Activated CD8-positive, alpha-beta memory T cell treated with anti-CD3 and anti-CD28 coated beads for 1 hour (primary cell): ENCODE measurements at places on chromosomes 4 and X.

- no peak for DNase-seq
Observed at GRCh38 chrX:134324359-134324758, 87.4 kb downstream of the CCDC160 start.

DNA sequence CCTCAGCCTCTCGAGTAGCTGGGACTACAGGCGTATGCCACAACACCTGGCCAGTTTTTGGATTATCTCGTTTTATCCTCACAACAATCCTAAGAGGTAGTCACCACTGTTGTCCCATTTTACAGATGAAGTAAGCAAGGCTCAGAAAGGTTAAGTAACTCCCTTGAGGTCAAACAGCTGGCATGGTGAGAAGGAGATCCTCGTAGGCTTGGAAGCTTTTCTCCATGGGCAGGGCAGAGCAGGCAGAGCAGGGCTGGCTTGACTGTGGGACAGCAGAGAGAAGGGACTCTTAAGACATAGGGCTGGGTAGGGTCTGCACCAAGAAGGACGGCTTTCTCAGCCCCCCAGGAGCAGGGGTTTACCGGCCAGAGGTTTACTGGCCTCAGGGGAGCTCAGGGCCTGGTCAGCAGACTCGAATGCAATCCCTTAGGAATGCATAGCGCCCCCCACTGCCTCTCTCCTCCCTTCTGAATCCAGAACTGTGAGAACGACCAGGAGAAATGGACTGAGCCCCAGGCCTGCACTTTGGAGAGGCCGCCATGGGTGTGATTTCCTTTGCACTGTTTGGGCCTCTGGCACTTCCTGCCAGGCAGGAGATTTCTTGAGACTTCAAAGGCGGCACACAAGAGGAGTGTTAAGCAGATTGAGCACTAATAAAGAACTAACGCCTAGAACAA, 14.0 kb upstream of the CDKN2AIP start:
- no peak for DNase-seq

DNA sequence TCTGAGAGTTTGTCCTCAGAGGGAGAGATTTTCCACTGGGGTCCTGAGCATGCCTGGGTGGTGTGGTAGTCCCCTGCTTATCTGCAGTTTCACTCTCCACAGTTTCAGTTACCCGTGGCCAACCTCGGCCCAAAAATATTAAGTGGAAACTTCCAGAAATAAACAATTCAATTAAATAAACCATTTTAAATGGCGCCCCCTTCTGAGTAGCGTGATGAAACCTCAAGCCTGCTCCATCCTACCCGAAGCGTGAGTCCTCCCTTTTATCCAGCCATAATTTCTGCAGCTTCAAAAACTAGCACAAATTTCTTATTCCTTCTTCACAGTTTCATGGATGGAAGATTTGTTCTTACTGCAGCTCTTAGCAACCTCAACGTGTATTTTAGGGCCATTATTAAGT, 26.7 kb downstream of the PNMA6E start:
- DNase-seq: no peak

GRCh38 chrX:31931225-31931624, 859.4 kb upstream of the FTHL17 start:
- DNase-seq: no peak

DNA sequence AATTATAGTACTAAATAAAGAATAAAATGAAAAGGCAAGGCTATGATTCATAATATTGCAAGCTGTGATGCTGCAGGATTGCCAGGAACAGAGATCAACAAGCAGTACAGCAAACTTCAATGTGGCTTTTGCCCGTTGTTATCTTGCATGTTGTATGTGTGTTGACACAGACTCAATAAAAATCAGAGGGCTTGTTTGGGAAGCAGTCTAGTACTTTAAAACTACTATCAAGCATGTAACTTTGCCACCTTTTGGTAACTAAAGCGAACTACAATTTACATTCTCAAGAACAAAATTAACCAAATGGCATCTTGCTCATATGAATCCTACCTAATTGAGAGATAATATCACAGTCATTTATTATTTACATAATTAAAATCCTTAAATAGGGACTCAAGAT, 79.8 kb upstream of the GPM6A start:
- no peak for DNase-seq

GRCh38 chr4:166435449-166435848, 562.4 kb downstream of the TLL1 start:
- no peak for DNase-seq

DNA sequence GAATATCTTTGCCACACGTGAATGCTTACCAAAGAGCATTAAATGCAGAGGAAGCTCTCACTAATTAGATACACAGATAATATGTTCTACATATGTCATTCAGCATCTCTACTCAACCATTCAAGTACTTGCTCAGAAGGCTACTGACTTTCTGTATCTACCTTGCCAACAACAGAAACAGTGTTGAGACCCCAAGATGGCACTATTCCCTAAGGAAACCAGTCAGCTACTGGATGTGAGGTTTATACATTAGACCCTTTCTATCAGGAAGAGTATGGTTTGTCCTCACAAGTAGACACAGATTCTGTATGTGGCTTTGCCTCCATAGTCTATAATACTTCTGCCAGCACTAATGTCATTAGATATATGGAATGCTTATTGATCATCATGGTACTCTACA, 443.9 kb upstream of the INTU start:
- no peak for DNase-seq

GRCh38 chrX:154121207-154121606, 22.8 kb upstream of the OPN1LW start:
- no peak for DNase-seq

DNA sequence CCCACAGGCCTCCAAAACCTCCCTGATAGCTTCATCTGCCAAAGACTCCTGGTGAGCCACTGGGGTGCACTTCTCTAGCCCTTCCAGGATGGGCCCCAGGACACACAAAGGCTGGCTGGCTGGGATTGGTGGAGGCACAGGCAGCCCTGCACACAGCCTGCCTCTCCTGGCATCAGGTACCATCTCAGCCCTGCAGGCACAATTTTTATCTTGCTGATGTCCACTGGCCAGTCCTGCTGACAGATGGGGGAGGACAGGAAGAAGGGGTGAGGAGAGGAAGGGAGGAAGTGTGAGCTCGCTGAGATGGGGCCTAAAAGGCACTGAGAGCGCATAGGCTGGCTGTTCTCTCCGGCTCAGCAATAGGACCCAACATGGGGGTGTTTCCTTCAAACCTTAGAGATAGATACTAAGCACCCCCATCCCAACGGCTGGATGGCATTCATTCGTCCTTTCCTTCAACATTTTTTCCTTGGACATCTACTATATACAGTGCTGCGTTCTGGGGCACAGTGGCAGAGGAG, 92.7 kb downstream of the PJA1 start:
- DNase-seq: no peak

DNA sequence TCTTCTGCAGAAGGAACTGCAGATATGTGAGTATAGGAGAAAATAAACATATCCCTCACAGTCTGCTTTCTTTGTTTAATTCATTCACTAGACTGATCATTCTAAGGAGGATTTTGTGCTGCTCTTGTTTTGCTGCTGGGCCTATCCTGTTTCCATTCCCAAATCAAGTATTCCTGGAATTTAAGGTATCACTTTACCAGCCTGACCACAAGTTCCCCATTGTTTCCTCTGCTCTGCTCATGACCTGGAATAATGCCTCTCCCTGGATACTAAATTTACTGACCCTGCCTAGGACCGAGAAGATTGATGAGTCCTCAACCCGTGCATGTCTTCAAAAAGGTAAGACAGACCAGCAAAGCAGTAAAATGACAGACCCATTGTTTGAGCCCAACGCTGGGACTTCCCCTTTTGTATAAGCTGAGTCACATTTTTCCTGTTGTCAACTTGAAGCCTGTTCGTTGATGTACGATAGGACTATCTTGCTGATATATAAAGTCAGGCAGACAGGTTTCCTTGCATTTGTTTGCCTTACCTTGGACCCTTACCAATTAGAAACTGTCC, 85.5 kb upstream of the TET2 start:
- no peak for DNase-seq

DNA sequence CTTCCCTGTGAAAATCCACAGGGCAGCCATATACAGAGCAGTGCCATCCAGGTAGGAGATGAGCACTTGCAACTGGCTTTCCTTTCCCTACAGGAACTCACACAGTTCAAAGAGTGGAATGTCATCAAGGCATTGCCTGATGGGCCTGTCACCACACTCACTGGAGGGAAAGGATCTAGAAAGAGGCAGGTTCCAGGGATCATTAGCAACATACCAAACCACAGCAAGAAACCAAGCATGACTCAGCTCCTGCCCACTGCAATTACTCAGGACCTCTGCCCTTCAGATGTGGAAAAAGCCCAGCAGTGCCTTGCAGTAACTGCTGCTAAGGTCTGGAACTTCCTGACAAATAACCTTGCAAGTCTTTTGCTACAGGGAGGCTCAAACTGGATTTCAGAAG, 101.2 kb downstream of the ZNF674 start:
- no peak for DNase-seq

DNA sequence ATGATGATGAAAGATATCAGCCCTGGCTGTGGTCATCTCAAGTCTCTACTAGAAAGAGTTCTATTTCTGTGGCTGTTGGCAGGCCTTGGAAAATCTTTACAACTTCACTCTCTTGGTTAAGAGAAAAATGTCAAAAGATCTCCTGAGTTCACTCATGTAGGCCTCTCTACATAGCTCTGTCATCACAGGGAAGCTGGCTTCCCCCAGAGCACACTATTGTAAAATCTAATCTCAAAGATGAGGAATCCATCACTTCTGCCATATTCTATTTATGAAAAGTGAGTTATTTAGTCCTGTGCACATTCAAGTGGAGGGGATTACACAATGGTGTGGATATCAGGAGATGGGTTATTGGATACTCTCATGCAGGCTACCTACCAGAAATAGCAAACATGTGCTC, 388.4 kb upstream of the HS3ST1 start:
- no peak for DNase-seq

DNA sequence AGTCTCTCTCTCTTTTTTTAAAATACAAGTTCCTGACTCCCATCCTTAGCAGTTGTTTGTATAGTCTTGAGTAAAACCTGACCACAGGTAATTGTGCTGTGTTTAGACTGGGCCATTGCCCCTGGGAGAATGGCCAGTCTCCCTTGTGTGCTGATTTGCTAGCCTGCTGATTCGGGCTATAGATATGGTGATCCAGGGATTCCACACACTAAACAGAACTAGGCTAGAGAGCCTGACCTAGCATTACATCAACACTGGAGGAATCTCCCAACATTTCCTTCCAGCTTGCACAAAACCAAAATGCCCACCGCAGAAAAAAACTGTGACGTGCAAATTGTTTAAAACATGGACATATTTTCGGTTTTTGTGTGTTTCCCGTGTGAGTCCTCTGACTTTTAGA, 5.1 kb downstream of the UPRT start:
- no peak for DNase-seq

GRCh38 chr4:15935504-15936402, 2.8 kb downstream of the FGFBP1 start:
- no peak for DNase-seq

- DNase-seq: no peak
Observed at GRCh38 chr4:153483432-153484418, 17.6 kb downstream of the TMEM131L start.

DNA sequence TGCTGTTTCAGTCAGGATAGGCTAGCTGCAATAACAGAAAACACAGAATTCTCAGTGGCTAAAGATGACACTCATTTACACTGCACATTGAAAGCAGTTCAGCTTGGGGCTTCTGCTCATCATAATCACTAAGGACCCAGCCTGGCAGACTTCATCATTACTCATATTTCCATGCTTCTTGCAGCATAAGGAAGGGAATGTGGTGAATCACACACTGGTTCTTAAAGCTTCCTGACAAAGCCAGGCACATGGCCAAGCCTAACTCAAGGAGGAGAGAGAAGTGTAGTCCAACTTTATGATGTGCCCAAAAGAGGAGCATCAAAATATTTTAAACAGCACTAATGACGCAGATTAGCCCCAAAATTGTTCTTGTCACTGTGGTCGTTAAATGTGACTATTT, 186.5 kb downstream of the BANK1 start:
- DNase-seq: no peak

DNA sequence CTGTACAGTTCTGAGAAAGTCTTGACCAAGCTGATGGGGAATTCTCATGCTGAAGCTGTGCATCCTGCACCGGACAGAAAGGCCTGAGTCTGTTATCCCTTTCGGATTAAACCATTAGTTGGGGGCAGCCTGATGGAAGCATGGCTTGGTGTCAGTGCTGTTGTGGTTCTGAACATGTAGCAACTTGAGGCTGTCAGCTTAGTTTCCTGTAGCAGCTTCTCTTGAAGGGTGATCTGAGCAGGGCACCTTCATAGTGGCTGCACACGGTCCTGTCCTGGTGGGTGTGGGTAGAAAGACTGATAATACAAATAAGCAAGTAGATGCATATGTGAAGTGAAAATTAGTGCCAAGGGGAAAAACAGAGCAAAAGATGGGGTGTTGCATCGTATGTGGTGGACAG, 11.7 kb downstream of the KIAA0232 start:
- no peak for DNase-seq

DNA sequence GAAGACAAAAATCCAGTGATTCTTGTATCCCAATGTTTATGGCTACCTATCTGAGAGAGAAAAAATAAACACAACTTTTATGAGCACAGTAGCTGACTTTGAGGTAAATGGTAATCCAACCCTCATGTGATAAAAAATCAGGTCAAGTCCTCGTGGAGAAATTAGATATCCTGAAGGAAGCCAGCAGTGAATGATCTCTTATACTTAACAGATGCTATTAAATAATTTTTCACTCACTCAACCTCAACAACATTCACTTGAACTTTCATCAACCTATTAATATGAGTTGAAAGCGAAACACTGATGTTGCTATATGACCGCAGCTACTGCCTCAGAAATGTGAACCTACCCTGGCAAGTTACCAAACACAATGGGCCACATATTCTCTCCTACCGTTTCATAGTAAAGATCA, 105.4 kb downstream of the GPC3 start:
- no peak for DNase-seq

GRCh38 chr4:7806338-7807090, 133.1 kb downstream of the AFAP1 start:
- no peak for DNase-seq

DNA sequence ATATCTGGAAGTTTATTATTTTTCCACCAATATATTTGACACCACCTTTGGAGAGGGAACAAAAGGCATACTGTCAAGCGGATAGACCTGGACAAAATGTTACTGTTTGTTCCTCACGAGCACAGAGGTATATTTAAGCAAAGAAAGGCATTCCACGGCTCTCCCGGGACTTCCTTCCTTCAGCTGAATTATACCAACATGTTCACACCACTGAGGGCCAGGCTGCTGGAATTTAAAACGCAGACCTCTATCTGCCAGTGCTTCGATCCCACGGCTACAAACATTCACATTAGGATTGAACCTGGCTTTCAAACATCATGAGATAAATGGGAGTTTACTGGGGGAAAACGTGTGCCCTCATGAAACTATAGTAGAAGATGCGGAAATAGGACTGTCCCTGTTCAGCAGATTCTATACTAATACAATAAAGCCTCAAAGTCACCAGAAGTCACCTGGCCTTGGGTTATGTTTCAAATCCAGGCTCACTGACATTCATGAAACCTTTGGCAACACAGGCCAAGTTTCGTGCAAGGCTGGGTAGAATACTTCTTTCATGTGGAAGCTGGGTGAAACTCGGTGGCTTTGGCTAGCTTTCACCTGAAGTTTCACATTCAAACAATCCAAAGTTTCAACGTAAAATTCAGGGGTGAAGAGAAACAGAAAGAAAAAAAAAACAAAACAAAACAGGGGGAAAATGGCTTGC, 39.5 kb downstream of the SORBS2 start:
- no peak for DNase-seq
